GM12878 (cell line): ENCODE measurements at places on chromosomes 13 and 19. TPM values are rescaled to one million over a fixed set of nuclear protein-coding genes. Genes with fewer than 3 reads are reported as not detected.

DNA sequence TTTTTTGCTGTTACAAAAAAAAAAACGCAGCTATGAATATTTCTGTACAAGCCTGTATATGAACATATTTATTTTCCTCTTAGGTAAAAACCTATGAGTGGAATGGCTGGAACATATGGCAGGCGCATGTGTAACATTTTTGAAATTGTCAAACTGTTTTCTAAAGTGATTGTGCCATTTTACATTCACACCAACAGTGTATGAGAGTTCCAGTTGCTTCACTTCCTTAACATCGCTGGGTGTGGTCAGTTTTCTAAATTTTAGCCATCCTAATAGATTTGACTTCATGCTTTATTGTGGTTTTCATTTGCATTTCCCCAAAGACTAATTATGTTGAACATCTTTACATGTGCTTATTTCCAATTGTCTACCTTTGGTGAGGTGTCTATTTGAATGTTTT lies 306.8 kb downstream of the KCNRG start:
- H3K27ac ChIP-seq = no peak overlapping the region
- H3K36me3 ChIP-seq = no peaks in the 10 kb centered on the region
- no peaks in the 10 kb centered on the region for H3K4me1 ChIP-seq
- no peak for DNase-seq

DNA sequence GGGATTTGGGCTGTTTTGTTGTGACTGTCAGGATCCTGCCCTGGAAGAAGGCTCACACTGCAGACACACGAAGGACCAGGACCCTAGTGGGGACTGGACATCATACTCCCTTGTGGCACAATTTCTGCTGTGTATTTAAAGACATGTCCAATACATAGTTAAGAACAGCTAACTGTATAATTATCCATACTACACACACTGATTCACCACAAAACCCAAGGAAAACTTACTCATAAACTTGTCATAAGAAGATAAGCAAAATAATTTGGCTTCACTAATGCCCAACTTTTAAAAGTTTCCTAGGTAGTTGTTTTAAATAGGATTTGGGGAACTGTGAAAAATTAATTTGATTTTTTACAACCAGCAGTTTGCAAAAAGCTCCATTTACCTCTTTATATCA lies 46.1 kb downstream of the LATS2 start:
- H3K27me3 ChIP-seq = no peaks in the 10 kb centered on the region
- no peak overlapping the region for H3K4me3 ChIP-seq
- no peaks in the 10 kb centered on the region for H3K36me3 ChIP-seq
- H3K4me1 ChIP-seq = no peaks in the 10 kb centered on the region; the same call in 1 of the 2 replicates

Gene HIF3A
- 0.03 TPM in 1 of 2 replicates, not detected in the other for polyA plus RNA-seq

Gene NRTN
- not detected in 2 replicates for polyA plus RNA-seq

Gene TMEM238
- not detected in 2 replicates for polyA plus RNA-seq

DNA sequence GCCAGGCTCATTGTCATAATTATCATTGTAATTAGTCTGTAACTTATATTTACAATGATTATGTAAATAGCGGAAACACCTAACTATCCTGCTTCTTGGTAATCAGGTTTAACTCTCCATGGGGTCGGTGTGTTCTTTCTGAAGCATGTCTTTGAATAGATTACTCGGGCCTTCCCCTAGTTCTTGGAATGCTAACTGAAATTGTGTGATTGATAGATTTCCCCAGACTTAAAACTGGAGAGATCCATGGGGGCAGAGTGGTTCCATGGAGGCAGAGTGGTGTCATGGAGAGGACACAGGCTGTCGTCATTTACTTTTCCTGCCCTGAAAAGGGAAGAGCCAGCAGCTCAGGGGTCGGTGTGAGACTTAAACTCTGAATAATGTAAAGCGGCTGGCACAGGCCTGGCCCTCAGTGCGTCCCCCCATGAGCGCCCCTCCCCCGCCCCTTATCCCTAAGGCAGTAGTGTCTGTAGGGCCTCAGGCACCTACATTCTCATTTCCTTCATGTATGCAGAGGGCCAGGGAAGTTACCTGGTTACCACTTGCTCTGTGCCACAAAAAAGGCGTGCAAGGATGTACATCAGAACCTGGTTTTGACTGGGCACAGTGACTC lies 225.1 kb downstream of the TM9SF2 start:
- no peaks in the 10 kb centered on the region for H3K27me3 ChIP-seq
- DNase-seq = no peak
- H3K36me3 ChIP-seq = no peaks in the 10 kb centered on the region
- no peak overlapping the region for H3K27ac ChIP-seq

DNA sequence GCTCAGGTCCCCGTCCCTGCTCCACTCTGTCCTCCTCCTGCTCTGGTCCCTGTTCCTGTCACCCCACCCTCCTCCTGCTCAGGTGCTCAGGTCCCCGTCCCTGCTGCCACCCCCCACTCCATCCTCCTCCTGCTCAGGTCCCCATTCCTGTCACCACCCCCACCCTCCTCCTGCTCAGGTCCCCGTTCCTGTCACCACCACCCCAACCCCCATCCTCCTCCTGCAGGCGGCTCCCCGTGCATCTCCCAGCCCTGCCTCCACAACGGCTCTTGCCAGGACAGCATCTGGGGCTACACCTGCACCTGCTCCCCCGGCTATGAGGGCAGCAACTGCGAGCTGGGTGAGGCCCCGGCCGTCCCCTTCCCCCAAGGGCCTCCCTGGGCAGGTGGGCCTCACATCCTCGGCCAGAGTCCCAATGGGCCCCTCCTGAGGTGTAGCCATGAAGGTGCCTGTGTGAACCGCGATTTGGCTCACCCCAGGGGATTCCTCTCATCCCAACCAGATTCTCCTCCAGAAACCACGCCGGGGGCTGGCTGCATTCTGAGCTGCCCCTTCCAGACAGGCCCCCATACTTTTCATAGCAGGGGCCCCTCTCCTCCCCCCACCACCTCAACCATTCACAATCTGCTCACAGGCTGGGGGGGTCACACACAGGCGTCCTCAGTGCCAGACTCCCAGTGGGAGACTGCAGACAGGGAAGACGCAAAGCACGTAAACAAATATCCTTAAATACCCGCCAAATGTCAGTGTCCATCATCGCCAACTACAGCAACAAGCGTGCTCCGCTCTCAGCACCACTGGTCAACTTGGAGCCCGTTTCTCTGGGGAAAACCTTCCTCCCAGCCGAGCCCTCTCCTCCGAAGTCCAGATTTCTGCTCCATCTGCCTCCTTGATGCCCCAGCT lies 4.6 kb downstream of the PROZ start:
- H3K4me3 ChIP-seq = no peak overlapping the region
- H3K27ac ChIP-seq = no peak overlapping the region
- H3K36me3 ChIP-seq = no peaks in the 10 kb centered on the region
- H3K27me3 ChIP-seq = no peaks in the 10 kb centered on the region
- no peak for DNase-seq

Gene IGFL1
- not detected in 2 replicates for polyA plus RNA-seq

DNA sequence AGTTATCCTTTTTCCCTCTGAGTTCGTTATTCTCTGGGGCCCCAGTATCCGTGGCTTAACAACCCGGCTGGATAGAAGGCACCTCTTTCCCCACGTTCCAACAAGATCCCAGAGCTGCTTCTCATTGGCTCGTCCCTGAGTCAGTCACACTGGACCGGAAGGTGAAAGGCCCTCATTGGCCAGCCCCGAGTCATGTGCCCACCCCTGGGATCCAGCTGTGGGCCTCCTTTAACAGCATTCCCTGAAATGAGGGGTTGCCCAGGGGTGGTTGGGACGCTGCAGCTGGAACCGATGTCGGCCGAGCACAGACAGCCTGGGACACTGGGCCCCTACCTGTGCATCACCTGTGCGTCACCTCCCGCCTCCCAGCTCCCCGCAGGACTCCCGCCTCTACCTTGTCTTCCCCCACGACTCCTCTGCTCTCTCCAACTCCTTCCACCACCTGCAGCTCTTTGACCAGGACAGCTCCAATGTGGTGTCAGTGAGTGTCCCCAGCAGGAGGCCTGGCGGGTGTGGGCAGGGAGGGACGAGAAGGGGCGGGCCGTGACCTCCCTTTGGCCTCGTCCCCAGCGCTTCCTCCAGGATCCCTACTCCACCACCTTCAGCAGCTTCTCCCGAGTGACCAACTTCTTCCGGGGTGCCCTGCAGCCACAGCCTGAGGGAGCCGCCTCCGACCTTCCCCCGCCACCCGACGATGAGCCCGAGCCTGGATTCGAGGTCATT lies 4.3 kb downstream of the TBC1D17 start:
- no peak overlapping the region for H3K27ac ChIP-seq
- no peak for DNase-seq
- H3K4me1 ChIP-seq = peaks cover 8% of the 10 kb centered on the region
- H3K4me3 ChIP-seq = no peak overlapping the region
- H3K27me3 ChIP-seq = no peaks in the 10 kb centered on the region

DNA sequence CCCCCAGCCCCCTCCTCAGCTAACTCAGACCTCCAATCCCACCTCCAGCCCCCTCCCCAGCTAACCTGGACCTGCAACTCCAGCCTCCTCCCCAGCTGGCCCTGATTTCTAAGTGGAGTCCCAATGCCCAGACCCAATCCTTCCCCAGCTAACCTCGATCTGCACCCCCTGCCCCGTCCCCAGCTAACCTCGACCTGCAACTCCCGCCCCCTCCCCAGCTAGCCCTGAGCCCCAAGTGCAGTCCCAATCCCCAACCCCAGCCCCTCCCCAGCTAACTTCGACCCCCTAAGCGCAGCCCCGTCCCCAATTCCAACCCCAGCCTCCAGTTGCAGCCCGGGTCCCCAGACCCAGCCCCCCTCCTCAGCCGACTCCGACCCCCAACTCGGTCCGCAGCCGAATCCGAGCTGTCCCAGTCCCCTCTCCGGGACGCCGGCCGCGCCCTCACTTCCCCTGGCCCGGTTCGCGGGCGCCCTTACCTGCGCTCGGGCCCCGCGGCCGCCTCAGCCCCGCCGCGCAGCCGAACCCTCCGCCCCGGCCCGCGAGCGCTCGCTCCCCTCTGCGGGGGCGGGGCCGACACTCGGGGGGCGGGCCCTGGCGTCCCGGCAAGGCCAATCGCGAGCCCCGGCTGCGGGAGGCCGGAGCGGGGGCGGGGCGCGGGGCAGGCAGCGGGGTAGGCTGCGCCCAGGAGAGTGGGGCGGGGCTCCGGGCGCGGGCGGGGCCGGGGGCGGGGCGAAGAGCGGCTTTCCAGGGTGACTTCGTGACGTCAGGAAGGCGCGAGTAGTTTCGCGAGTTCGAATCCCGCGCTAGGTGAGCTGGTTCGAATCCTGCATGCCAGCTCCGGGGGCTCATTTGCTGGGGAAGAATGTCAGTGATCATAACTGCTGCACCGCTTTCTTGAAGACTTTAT lies at the start of gene GNG7:
GNG7 (minus strand) TSS at position 525 of the 907 bp plus-strand sequence. CDS start 182,006 bp downstream, outside the sequence.
- H3K36me3 ChIP-seq = no peaks in the 10 kb centered on the region
- H3K4me1 ChIP-seq = peaks cover 27% of the 10 kb centered on the region
- no peaks in the 10 kb centered on the region for H3K27me3 ChIP-seq
- H3K4me3 ChIP-seq = peak within 1 kb of the TSS; percentile 88

Gene LHFPL6
- polyA plus RNA-seq = 0.45 and 0.68 TPM in 2 replicates

- H3K27me3 ChIP-seq = no peaks in the 10 kb centered on the region
- H3K27ac ChIP-seq = no peak overlapping the region
- no peak overlapping the region for H3K4me3 ChIP-seq
- no peaks in the 10 kb centered on the region for H3K4me1 ChIP-seq
- H3K36me3 ChIP-seq = no peaks in the 10 kb centered on the region
- no peak for DNase-seq
These were observed 55.4 kb upstream of the RNF113B start for GRCh38 chr13:98232456-98232855.

Gene CBY2
- 0.32 TPM in 1 of 2 replicates, not detected in the other for polyA plus RNA-seq

DNA sequence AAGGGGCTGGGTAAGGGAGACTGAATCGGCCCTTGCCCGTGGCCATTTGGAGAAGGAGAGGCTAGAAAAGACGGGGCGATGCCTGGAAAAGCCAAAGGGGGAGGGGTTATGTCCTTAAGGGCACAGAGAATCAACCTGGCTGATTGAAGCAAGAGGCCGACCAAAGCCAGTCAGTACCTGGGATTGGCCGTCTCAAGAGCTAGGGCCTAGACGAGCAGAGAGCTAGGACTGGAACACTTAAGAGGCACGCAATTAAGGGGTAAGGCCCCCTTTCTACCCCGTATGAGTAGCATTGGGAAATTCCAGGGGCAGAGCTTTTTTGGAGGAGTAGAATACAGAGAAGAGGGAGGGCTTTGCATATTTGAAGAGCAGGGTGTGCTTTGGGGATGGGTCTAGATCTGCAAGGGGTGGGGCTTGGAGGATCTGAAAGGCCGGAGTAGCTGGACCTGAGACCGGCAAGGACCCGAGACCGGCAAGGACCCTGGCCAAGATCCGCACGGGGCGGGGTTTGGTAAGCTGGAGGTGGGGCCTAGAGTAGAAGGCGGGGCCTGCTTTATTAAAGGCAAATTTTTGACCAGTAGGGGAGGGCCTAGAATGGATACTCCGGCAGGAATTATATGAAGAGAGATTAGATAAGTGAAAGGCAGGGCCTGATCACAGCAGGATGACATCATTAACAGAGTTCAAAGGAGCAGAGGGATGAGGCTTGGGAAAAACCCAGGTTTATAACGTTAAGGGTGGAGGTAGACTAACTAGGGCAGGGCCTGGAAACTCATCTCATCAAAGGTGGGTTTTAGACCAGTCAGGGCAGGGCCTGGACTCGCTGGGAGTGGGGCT lies 10.7 kb upstream of the CACNG6 start:
- no peak for DNase-seq
- no peaks in the 10 kb centered on the region for H3K36me3 ChIP-seq
- H3K27me3 ChIP-seq = no peaks in the 10 kb centered on the region
- H3K27ac ChIP-seq = no peak overlapping the region

- H3K27ac ChIP-seq = no peak overlapping the region
- no peaks in the 10 kb centered on the region for H3K36me3 ChIP-seq
- DNase-seq = no peak
- H3K4me3 ChIP-seq = no peak overlapping the region
- H3K27me3 ChIP-seq = no peaks in the 10 kb centered on the region
- H3K4me1 ChIP-seq = no peaks in the 10 kb centered on the region
These were observed 329.6 kb downstream of the SLITRK5 start for GRCh38 chr13:88000787-88001186.

DNA sequence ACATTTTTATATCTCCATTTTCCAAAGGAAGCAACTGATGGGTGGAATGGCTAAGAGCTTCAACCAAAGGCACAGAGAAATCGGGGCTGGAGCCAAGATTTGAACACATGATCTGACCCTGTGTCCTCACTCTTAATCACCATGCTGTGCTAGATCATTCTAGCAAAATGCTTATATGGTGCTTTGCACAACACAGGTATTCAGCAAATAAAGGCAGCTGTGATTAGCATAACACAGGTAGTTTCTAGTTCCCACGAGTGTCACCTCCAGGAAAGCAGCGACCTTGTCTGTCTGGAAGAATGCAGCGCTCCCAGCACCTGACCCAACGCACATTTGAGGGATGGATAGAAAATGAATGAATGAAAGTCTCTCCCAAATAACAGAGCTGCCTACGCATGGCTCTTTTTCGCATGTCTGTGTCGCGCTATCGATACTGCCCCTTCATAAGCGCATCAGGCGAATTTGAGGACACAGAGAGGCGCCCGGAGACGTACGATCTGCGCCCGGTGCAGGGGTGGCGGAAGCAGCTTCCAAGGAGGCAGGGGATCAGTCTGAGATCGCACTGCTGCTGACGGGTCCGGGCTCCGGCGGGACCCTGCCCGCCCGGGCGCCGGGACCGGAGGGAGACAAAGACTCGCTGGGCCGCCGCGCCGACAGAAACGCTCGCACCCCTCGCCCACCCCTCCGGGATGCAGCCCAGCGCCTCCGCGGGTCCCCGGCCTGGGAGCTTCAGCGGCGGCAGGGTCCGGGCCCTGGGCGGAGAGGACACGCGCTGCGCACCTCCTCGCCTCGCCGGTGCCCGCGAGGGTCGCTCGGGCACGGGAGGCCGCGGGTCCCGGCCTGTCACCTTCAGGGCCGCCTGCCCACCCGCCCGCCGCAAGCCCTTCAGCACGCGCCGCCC lies 609 bp downstream of the EPS15L1 start:
- DNase-seq = no peak
- H3K4me1 ChIP-seq = peaks cover 8% of the 10 kb centered on the region; the same call in 1 of the 2 replicates
- H3K27ac ChIP-seq = peak overlapping the region; percentile 75
- peak overlapping the region; percentile 76 for H3K4me3 ChIP-seq
- no peaks in the 10 kb centered on the region for H3K27me3 ChIP-seq
- H3K36me3 ChIP-seq = no peaks in the 10 kb centered on the region
